Vagina (tissue), 2 donors: ENCODE measurements at places on chromosomes 11 and 22.

GRCh38 chr11:102592634-102593581, 32.2 kb downstream of the MMP20 start:
- DNase-seq = no peak

DNA sequence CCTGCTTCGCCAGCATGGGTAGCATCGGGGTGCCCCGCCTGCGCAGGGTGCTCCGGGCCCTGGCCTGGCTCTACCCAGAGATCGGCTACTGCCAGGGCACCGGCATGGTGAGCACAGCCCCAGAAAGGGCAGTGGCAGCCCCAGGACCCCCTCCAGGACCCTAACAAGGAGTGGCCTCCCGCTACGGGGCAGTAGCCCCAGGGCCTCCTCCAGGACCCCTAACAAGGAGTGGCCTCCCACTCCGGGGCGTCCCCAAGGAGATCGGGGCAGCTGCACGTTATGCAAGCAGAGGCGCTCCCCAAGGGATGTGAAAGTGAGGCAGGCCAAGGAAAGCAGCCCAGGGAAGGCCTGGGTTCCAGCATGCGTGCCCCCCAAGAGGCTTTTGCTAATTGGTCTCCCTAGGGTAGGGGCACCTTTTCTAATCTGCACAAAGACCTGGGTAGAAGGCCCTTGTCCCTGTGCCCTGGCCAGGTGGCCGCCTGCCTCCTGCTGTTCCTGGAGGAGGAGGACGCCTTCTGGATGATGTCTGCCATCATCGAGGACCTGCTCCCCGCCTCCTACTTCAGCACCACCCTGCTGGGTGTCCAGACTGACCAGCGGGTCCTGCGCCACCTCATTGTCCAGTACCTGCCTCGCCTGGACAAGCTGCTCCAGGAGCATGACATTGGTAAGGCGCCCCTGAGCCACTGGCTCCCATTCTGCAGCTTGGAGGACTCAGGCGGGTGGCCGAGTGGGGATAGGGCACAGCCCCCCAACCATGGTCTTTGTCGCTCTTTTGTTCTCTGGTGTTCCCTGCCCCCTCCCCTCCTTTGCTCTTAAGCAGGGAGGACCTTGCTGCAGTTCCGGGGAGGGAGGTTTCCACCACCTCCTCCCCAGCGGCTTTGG, 35.0 kb downstream of the SGSM3 start:
- DNase-seq = no peak

- peak; percentile 52 for DNase-seq
These were observed 39.1 kb downstream of the SCUBE2 start for GRCh38 chr11:9052316-9052715.

DNA sequence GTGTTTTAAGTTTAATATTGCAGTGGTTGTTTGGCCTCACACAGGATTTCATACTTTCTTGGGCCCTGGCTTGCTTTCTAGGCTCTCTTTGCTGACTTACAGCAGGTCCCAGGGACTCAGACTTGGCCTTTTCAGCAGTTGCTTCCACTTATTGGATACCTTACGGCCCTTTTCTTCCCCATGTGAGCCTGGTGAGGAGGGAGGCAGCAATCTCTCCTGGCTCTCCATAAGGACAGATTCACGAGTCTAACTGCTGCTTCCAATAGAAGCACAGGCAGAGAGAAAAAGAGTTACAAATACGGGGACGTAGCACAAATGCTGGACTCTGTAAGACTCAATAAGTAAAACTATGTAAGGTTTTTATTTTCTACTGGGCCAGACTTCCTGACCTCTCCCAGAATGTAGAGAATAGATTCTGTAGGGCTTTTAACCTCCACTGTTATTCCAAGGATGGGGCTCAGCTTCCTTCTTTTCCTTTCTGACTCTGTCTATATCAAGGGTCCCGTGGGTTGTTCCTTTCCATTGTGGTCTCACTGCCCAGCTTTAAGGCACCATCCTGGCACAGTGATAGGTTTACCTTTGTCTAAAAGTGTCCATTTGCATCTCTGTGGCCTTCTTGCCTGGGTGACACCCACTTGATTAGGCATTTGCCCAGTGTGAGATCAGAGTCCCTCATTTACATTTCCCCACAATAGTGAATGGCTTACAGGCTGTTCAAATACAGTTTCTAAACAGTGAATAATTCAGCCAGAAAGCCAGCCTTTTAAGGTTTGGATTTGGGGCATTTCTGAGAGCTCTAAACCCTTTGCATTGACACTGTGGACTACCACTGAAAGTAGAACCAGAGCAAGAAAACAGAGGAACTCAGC, 92.8 kb downstream of the RASSF10 start:
- no peak for DNase-seq

GRCh38 chr22:50071432-50072166, 13.5 kb upstream of the TTLL8 start:
- no peak for DNase-seq

GRCh38 chr11:44600839-44601383, 35.4 kb downstream of the CD82 start:
- DNase-seq = no peak

GRCh38 chr11:71940561-71941219, 11.8 kb downstream of the RNF121 start:
- no peak for DNase-seq

- DNase-seq = no peak
These were observed 38.3 kb downstream of the BIRC2 start for GRCh38 chr11:102385085-102386007.

DNA sequence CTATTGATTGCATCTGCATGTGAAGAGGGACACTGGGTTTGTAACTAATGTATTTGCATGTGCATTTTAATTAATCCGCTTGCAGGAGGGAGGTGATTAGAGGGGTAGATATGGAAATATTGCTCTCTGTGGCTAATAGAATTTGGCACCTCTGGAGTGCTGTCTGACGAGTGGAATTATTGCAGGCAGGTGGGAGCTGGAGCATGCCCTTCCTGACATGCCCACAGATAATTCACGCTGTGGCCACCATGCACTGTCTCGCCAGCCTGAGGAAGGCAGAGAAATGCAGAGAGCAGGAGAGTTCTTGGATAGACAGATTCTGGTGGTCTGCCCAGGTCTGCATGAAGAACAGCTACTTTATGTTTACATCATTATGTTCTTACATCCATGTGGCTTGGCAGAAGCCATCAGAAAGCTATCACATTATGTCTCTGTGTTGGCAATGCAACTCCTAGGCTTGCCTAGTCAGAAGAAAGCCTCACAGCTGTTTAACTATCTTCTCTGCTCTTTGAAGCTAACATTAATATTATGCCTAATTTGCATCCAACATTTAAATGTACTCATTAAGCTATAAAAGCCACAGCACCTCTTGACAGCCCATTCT, 89.4 kb upstream of the DRD2 start:
- no peak for DNase-seq

GRCh38 chr11:16505481-16505880, 149.1 kb upstream of the SOX6 start:
- DNase-seq = no peak

- DNase-seq = no peak
These were observed 20.1 kb downstream of the DGCR6L start for GRCh38 chr22:20299746-20300136.

DNA sequence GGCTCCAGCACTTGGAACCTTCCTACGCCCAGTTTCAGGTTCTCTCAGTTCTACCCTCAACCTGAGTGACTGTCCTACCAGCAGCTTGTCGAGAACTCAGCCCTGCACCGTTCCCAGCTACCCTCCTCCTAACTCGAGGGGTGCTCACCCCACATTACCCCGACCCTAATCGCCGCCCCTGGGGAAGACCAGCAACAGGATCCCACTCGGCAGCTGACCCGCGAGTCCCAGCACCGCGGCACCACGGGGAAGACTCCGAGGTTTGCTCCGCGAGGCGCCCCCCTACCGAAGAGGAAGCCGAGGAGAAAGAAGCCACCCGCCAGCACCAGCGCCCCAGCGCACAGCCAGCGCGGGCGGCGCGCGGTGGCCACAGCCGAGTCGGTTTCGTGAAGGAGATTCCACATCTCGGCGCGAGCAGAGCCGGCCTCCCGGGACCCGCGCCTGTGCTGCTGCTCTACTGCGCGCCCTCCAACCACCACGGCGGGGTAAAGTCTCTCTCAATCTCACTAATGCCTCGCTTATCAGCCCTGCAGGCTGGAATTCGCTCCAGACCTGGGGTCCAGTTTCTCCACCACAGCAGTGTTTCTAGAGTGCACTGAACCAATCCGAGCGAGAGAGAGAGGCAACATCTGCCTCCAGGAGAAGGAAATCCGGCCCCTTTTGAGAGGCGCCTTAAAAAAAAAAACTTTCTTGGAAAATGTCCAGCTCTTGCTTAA, at the start of gene FOLH1:
Gene FOLH1 (minus strand): TSS at position 597 of the 716 bp plus-strand sequence. CDS start 193 bp downstream, at position 404.
- no peak for DNase-seq

- DNase-seq = no peak
These were observed 1223.6 kb downstream of the LRRC4C start for GRCh38 chr11:40235841-40236240.

- DNase-seq = no peak
These were observed 421.8 kb upstream of the ANO3 start for GRCh38 chr11:25910086-25910485.

DNA sequence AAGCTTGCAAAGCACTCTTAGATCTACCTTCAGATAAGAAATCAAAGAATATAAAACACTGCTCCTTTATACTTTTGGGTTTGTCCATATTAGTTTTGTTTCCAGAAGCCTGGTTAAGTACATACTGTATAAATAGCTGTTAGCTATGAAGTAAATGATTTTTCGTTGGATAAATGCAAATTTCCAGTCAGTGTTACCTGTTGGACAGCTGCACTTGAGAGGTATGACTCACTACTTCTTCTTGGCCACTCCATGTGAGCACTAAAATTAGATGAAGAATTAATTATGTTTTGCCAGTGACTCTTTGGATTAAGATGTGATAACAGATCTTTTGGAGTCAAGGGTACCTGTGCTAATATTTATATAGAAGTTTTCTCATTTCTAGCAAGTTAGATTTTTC, 9.5 kb upstream of the TSG101 start:
- no peak for DNase-seq

DNA sequence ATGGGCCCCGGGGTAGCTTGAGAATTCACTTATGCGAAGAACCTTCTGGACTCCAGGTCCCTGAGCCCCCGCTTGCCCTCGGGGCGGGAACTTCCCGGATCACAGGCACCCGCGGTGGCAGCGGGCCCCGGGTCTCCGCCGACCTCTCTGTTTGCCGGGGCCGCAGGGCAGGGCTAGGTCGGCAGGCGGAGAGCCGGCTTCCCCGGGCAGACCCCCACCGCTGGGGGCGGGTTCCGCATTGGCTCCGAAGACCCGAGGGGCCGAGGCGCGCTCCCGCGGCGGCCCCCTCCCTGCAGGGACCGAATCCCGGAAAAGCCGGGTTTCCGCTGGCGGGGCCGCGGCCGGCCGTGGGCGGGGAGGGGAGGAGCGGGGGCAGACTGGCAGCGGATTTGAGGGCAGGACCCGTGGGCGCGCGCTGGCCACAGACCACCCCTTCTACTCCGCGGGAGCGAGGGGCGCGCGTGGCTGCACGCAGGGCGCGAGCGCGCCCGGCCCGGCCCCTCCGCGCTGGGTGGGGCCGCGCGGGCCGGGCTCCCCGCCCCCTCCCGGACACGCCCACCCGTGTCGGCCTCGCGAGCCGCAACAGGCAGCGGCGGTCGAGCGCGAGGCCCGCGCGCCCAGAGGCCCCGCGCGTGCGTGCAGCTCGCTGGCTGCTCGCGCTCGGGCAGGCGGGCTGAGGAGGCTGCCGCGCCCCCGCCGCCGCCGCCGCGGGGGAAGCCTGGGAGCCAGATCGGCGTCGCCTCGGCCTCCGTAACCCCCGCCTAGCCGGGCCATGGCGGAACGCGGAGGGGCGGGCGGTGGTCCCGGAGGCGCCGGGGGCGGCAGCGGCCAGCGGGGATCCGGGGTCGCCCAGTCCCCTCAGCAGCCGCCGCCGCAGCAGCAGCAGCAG, at the start of gene PACS1:
Gene PACS1 (plus strand): TSS at position 558 of the 889 bp plus-strand sequence. CDS start 215 bp downstream, at position 773.
- DNase-seq = no peak

DNA sequence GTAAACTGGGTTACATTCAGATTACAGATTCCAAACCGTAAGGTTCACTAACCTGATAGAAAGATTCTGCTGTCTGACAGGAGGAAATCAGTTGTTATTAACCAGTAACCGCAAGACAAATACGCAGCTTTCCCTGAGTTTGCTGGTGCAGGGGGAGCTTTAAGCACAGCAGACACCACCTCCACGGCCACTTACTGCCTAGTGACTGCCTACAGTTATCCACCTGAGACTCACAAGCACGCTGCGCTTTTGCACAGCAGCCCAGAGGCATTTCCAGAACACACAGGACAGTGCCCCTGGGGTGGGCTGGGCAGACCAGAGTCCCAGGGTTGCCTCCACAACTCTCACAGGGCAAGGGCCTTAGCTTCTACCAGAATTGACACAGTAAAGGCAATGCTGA, 90.9 kb downstream of the CTTN start:
- DNase-seq = no peak

GRCh38 chr22:20028855-20029549, 8.1 kb downstream of the TANGO2 start:
- DNase-seq = no peak

GRCh38 chr11:97502201-97502600, 1112.4 kb downstream of the JRKL start:
- DNase-seq = no peak

DNA sequence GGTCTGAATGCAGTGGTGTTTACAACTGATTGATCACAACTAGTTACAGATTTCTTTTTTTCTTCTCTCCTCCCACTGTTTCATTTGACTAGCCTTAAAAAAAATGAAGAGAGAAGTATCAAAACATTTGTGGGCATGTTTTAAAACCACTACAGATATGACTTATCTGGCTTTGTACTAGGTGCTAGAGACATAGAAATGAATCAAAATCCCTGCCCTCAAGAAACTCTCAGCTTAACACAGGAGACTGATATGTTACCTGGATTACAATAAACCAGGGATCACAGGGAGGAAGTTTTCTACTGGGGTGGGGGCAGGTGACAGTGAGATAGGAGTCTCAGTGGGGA, 25.2 kb upstream of the CTR9 start:
- DNase-seq = no peak

DNA sequence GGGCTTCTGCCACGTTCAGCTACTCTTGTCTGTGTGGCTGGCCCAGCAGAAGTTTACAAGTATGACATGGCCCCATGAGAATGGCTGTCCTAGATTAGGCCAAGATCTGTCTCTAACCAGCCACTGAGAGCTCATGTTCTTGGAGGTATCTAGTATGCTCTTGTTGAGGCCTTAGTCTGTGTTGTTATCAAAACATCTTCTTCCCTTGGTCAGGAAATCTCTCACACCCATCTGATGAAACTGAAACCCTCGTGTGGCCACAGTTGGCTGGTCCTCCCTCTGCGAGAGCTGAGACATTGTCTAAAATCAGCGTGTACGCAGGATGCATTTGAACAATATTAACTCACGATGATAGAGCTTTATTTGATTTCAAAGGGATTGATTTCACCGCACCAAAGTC, 109.0 kb upstream of the NNMT start:
- no peak for DNase-seq
